ENCODE measurements at places on chromosomes 11 and 22.

DNA sequence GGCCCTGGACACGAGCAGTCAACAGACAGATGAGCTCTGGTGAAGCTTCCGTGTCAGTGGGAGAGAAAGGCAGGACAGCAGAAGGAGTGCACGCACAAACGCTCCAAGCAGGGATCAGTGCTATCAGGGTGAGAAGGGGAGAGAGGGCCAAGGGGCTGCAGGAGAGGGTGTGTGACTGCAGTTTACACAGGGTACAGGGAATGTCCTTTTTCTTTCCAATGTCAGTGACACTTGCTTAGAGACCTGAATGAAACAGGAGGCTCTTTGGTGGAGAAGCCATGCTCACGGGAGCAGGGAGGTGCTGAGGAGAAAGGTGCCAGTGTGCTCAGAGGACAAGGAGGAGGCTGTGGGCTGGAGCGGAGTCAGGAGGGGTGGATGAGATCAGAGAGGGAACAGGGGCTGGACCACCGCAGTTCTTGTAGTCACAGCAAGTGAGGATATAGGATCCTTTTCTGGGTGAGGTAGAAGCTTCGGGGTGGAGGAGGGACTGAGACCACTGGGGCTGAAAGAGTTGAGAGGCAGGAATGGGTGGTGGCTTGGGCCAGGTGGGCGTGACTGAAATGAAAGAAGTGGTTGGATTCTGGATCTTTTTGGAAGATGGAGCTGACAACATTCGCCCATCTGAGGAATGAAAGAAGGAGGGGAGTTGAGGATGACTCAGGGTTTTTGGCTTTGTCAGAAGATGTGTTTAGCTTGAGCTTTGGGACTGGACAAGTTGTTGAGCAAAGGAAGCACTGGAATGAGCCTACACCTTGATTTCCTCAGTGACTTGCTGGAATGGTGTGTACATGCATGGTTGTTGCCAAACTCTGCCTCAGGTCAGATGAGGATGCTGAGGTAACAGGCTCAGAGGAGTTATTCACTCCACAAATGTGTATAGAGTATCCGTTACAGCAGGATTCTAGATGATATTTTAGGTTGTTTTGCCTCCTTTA, 87.9 kb downstream of the ADAMTS15 start:
- no peak for DNase-seq

- no peak for DNase-seq
These were observed 1.4 kb downstream of the ANO5 start for GRCh38 chr11:22194306-22194705.

GRCh38 chr11:76781046-76781801, 1.9 kb upstream of the TSKU start:
- no peak for DNase-seq

DNA sequence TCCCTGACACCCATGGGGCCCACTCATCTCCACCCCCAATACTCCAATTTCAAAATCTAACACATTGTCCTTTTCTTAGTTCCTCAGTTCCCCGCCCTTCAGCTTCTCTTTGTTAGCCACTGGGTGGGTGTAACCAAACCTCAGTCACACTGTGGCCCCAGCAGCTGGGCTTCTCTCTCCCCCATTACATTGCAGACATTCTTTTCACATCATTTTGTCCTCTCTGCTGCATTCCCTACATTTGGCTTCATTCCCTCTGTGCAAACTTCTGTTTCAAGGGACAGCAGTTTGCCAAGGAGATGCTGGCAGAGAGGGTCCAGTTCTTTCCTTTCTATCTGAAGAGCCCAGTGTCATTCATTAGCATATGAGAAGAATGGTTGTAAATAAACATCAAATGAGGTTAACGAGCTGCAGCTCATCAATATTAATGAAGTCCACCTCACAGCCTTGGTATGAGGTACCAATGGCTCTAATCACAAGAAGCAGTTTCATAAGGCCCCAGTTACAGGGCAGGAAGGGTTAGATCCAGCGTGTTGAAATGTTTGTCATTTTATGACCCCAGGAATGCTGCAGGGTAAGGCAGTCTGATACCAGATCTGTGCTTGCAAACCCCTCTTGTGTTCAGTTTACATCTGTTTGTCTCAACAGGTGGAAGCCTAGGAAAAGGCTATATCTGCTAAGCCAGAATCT, 72.3 kb downstream of the ARFGAP2 start:
- DNase-seq: no peak

GRCh38 chr11:122796128-122796717, 42.1 kb upstream of the CRTAM start:
- peak; percentile 79 for DNase-seq

GRCh38 chr22:37464181-37464580, 22.0 kb downstream of the MFNG start:
- DNase-seq: no peak

- DNase-seq: no peak
These were observed 28.2 kb downstream of the GGT5 start for GRCh38 chr22:24216541-24217209.

- DNase-seq: no peak
These were observed 350.0 kb upstream of the NCAM1 start for GRCh38 chr11:112610996-112611750.

DNA sequence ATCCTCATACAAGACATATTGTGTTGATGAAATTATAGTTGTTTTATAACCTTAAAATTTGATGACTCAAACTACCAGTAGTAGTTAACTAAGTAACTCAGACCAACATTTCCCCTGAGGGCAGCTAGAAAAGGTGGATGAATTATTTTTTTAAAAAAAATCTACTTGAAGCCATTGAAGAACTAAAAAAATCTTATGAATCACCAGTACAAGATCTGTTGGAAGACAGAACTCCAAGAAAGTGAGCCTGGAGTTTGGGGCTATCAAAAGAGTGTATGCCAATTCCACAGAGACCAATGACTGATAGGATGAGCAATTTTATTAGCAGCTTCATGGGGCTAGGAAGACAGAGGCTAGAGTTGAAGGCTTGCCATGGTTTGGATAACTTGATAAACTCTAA, 72.4 kb downstream of the CYP2R1 start:
- no peak for DNase-seq

GRCh38 chr22:50317674-50318073, 9.1 kb downstream of the DENND6B start:
- DNase-seq: no peak

- DNase-seq: no peak
These were observed at the start of gene C1QTNF6 for GRCh38 chr22:37187891-37188761. Gene C1QTNF6, minus strand, starts transcription at chr22:37188247. Its CDS starts 34 bp downstream, at chr22:37188213.

GRCh38 chr11:106950067-106950491, 68.2 kb downstream of the GUCY1A2 start:
- DNase-seq: no peak

- no peak for DNase-seq
These were observed 23.4 kb downstream of the SLN start for GRCh38 chr11:107688322-107688918.

GRCh38 chr11:473415-473814, 23.3 kb downstream of the PTDSS2 start:
- no peak for DNase-seq

DNA sequence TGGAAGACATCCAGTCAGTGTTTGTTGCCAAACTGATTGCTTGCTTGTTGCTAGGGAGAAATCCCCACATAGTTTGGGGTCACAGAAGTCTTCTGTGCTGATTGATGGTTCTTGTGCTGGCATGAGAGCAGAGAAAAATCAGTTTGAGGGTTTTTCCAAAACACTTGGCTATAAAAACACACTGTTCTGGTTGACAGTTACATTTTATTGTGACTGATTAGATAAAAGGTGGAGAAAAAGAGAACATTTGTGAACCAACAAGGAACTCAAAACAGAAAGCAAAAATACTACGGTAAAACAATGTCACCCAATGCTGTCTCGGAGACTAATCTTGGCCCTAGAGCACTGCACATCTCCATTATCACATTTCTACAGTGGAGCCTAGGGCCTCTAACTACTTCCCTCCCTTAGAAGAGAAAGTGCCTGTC, 14.4 kb upstream of the EIF4G2 start:
- no peak for DNase-seq

DNA sequence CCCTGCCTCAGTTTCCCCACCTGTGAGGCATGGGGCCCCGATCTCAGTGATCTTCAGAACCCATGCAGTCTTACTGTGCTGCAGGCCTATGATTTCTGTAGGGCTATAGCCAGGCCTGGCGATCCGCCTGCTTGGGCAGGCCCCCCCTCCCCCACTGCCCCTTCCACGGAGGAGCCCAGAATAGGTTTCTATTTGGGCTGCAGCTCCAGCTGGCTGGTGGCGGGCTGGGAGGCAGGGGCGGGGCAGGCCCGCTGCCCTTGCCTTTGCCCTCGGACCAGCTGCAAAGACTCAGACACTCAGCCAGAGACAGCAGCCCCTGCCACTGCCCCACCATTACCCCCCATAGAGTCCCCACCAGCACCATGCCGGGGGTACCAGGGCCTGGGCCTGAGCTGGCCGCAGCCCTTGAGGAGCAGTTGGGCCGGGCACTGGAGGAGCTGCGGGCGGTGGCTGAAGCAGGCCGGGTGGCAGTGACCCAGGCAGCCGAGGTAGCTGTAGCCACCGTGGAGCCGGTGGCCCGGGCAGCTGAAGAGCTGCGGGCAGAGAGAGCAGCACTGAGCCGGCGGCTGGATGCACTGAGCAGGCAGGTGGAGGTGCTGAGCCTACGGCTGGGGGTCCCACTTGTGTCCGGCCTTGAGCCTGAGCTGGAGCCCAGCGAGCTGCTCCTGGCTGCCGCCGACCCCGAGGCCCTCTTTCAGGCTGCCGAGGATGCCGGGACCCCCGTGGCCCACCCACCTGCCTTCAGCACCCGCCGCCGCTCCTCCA, 12.2 kb downstream of the SMTN start:
- no peak for DNase-seq

- no peak for DNase-seq
These were observed 208.2 kb upstream of the ZC3H12C start for GRCh38 chr11:109885006-109885405.

DNA sequence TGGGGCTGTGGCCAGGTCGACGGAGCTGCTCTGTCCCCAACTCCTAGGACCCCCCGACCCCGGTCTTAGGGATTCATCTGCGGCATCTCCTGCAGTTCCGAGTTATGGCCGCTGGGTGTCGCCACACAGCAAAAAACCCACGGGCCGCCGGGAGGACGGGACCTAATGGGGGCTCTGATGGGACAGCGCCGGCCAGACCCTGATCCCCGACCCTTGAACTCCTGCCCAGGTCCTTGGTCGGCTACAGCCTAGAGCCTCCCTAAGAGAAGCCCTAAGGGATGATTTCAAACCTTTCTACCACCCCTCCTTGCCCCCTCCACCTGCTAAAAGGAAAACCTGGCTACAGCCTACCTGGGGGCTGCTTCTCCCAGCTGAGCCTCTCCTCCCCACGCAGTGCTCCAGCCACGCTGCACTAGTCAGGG, 30.8 kb upstream of the LRRC10B start:
- peak; percentile 65 for DNase-seq

- DNase-seq: no peak
These were observed 51.6 kb upstream of the DEUP1 start for GRCh38 chr11:93278976-93279375.

DNA sequence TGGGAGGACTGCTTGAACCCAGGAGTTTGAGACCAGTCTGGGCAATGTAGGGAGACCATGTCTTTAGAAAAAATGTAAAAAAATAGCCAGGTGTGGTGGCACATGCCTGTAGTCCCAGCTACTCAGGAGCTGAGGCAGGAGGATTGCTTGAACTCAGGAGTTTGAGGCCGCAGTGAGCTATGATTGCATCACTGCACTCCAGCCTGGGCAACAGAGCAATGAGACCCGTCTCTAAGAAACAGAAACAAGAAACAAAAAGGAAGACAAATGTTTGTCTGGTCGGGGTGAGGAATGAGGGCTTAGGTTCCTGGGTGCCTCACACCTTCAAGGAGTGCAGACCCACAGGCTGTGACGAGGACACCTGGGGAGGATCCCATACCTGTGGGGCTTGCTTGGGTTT, 191.9 kb downstream of the CEP164 start:
- no peak for DNase-seq

- no peak for DNase-seq
These were observed 47.4 kb upstream of the BIRC3 start for GRCh38 chr11:102269927-102270326.

DNA sequence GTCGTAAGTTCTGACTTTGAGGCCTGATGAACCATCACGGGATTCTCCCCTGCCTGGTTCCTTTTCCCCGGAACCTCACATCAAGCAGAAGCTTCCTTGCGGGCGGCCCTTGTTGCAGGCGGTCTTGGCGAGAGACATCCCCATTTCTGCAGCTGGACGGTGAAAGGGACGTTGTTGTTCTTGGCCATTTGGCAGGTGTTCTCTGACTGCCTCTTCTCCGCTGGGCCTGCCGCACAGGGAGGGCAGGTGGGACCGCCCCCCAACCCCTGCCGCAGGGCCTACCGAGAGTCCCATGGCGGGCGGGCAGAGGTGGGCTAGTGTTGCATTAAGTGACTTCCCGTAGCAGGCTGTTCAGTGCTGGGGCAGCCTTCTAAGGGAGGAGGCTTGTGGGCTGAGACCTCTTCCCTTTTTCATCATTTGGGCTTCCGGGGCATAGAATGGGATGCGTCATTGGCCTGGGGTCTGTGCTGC, 26.9 kb upstream of the GRAMD4 start:
- DNase-seq: no peak

DNA sequence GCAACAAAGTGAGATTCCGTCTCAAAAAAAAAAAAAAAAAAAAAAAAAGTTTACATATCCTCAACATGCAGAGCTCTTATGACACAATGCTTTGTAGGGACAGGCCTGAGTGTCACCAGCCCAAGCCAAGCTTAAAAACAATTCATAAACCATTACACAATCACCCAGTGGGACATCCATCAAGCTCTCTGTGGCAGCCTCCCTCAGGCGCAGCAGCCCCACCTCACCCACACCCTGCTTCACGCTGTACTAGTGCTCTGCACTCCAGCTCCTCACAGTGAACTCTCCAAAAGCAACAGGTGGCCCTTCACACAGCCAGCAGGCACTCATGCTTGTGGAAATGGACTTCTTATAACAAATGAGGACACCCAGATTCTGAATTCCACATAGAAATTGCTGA, 3.5 kb upstream of the FOXRED2 start:
- no peak for DNase-seq

DNA sequence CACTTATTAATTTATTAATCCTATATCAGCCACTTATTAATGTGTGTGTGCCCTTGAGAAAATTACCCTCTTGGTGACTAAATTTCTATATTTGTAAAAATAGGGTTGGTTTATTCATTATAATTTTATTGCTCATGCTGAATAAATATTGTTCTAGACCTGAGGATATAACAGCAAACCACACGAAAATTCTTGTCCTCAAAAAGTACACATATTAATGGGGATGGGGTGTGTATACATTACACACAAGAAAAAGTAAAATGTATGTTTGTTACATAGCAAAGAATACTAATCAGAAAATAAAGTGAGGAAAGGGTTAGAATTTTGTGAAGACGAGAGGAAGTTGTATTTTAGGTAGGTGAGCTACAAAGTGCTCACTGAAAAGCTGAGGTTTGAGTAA, 1068.9 kb upstream of the RAG2 start:
- DNase-seq: no peak

GRCh38 chr11:114398303-114398920, 1.9 kb downstream of the C11orf71 start:
- DNase-seq: no peak

GRCh38 chr22:21593406-21594232, 26.1 kb downstream of the UBE2L3 start:
- DNase-seq: no peak

GRCh38 chr22:41092847-41093411, 537 bp downstream of the EP300 start:
- DNase-seq: peak; percentile 46

- no peak for DNase-seq
These were observed 43.2 kb downstream of the USP47 start for GRCh38 chr11:11884774-11885481.

Data from activated CD4-positive, alpha-beta T cell treated with anti-CD3 and anti-CD28 coated beads, Interleukin-2, amount 50 U/mL, for 48 hours (primary cell).